Amniotic epithelial cell (primary cell): ENCODE measurements at places on chromosomes 1 and 21.

DNA sequence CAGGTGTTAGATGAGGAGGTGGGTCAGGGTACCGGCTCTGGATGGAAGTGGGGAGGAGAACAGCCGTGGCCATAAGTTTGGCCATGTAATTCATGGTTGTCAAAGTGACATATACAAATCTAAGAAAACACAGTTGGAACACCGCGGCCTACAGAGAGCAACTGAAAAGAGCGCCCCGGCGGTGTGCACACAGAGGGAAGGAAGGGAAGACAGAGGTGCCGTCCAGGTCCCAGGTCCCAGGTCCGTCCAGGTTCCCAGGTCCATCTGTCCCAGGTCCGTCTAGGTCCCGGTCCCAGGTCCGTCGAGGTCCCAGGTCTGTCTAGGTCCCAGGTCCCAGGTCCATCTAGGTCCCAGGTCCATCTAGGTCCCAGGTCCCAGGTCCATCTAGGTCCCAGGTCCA, 4.5 kb upstream of the MRPL20 start:
- no peak for DNase-seq

DNA sequence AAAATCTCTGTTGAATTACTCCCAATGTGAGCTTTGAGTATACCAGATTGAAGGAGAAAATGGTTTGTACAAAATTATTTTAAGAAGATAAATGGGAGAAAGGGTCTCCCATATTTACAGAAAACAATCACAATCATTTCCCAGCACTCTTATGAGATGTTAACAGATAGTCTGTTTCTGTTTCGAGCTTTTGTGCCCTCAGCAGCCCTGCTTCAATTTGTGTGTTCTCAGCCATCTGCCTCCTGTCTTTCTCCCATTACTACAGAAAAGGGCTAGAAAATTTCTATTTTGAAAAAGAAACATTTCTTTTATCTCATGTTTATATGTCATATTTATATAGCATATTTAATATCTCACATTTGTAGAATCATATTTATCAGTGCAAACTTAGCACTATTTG, 498.4 kb downstream of the TTLL7 start:
- no peak for DNase-seq

DNA sequence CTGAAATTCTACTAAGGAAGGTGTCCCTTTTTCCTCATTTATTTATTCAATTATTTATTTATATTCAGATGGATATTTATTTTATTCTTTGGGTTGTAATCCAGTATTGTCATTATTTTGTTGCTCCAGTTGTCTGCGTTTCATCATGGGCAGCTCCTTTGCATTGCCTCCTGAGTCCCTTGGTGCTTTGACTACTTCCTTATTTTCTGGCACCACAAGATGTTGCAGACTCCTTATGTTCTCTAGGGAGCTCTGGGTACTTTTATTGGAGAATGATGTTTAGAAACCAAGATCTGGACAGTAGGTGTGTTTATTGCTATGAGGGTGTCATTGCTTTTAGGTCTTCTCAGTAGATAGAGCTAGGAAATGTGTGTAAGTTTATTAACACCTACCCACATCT, 59.9 kb upstream of the ERRFI1 start:
- DNase-seq: no peak

- no peak for DNase-seq
These were observed 7.8 kb upstream of the ZYG11A start for GRCh38 chr1:52834798-52835197.

GRCh38 chr1:97238816-97239215, 517.2 kb downstream of the PTBP2 start:
- no peak for DNase-seq

GRCh38 chr1:115530407-115530806, 111.4 kb upstream of the VANGL1 start:
- no peak for DNase-seq

GRCh38 chr1:65896721-65897120, 104.0 kb downstream of the PDE4B start:
- DNase-seq: no peak
